Natural killer cell (primary cell): ENCODE measurements at places on chromosomes 5 and 9. TPM values are rescaled to one million over a fixed set of nuclear protein-coding genes. Genes with fewer than 3 reads are reported as not detected.

PCDHGA5 gene
- 0.12 TPM for total RNA-seq

CSF2 gene
- 1.2 TPM for total RNA-seq

GRCh38 chr9:117821954-117822353 is 117.8 kb downstream of the TLR4 start:
- DNase-seq: no peak

ANKRD55 gene
- not detected for total RNA-seq

MED27 gene
- total RNA-seq: 27.3 TPM

- no peak for DNase-seq
Observed at GRCh38 chr5:110899566-110900412, 161.0 kb downstream of the SLC25A46 start.

DNA sequence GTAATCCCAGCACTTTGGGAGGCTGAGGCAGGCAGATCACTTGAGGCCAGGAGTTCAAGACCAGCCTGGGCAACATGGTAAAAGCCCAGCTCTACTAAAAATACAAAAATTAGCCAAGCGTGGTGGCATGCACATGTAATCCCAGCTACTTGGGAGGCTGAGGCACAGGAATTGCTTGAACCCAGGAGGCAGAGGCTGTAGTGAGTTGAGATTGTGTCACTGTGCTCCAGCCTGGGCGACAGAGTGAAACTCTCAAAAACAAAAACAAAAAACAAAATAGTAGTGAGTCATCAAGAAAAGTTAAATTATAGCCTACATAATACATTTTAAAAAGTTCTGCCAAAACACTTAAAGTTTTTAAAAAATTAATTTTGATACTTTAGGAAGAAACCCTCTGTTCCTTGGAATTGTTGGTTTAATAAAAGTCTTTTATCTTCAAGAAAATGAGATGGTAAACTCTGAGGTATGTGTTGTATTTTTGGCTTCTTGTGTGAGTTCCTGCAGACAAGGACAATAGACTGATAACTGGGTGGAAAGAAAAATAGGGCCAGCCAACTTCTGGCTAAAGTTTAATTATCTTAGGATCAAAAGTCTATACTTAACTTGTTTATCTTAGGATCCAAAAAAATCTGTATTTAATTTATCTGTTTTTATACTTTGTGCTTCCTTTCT is 9.3 kb downstream of the RUSC2 start:
- no peak for DNase-seq

- DNase-seq: peak; percentile 60
Observed at GRCh38 chr5:80346055-80346454, 26.3 kb downstream of the SPZ1 start.

- no peak for DNase-seq
Observed at GRCh38 chr5:94376672-94377345, 241.6 kb downstream of the KIAA0825 start.

DNA sequence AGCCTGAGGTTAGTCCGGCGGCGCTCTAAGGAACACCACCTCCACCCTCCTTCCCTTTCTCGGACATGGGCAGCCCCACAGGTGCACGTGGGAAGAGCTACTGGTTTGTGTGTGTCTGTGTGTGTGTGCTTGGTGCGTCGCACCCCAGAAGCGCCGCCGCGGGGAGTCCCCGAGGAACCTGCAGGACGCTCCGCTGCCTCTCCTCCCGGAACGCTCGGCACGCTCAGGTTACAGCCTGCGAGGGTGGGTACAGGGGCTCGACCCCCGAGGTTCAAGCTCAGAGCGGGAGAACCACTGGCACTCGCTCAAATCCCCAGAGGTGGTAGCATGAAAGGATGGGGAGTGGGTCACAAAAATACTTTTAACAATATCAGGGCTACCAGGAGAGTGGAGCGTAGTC is 2.0 kb downstream of the ASTN2 start:
- no peak for DNase-seq

DNA sequence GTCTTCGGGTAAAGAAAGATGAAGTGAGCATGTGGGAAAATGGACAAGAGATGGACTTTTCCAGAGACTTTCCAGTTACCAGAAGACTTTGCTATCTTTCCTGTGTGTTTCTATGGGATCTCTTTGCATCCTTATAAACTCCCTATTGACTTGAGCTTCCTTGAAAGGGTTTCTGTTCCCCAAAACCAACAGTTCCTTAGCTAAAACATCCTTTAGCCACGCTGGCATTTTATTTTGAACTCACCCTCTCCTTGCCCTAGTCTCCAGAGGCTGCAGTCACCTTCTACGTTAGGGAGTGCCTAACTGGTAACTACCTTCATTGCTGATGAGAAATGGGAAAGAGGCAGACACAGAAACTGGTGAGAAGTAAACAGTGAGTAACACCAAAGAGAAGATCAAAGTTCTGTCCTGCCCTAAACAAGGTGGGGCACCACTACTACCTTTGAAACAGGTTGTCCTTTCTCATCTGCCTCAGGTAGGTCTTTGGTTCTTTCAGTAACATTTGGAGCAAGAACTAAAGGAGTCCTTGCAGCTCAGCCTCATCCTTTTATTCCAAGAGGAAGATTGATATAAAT is 402.9 kb downstream of the ENC1 start:
- DNase-seq: no peak

IL4 gene
- total RNA-seq: not detected

GRCh38 chr9:68457803-68458202 is 82.9 kb downstream of the TMEM252 start:
- no peak for DNase-seq

- no peak for DNase-seq
Observed at GRCh38 chr5:135472141-135472540, 20.0 kb upstream of the TIFAB start.

- peak; percentile 42 for DNase-seq
Observed at GRCh38 chr9:111525056-111525977, at the start of gene ZNF483. TSS of gene ZNF483 (plus strand) at chr9:111525179. CDS start at chr9:111527396, 2,217 bp downstream.

DPM2 gene
- 31.4 TPM for total RNA-seq

IL17B gene
- total RNA-seq: not detected

PDE8B gene
- not detected for total RNA-seq

KIF24 gene
- 0.30 TPM for total RNA-seq

PCDHAC2 gene
- not detected for total RNA-seq

DNA sequence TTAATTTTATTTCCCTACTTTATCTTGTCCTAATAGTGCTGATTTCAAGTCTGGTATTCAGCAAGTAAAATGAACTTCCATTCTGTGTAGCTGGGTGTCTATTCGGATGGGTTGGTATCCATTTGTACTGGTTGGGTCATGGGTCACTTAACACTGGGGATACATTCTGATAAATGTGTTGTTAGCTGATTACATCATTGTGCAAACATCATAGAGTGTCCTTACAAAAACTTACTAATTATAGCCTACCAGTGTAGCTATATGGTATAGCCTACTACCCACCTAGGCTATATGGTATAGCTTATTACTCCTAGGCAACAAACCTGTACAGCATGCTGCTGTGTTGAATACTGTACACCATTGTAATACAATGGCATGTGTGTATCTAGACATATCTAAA is 1373.7 kb upstream of the DMAC1 start:
- no peak for DNase-seq

SPINK4 gene
- total RNA-seq: not detected

NUDT12 gene
- total RNA-seq: 0.61 TPM

OLFML2A gene
- total RNA-seq: not detected

HACD4 gene
- total RNA-seq: 14.4 TPM

RNF183 gene
- total RNA-seq: not detected

GRCh38 chr9:18077941-18078678 is 395.8 kb upstream of the ADAMTSL1 start:
- no peak for DNase-seq

MEF2C gene
- total RNA-seq: 22.0 TPM

SLC4A9 gene
- total RNA-seq: not detected

DNA sequence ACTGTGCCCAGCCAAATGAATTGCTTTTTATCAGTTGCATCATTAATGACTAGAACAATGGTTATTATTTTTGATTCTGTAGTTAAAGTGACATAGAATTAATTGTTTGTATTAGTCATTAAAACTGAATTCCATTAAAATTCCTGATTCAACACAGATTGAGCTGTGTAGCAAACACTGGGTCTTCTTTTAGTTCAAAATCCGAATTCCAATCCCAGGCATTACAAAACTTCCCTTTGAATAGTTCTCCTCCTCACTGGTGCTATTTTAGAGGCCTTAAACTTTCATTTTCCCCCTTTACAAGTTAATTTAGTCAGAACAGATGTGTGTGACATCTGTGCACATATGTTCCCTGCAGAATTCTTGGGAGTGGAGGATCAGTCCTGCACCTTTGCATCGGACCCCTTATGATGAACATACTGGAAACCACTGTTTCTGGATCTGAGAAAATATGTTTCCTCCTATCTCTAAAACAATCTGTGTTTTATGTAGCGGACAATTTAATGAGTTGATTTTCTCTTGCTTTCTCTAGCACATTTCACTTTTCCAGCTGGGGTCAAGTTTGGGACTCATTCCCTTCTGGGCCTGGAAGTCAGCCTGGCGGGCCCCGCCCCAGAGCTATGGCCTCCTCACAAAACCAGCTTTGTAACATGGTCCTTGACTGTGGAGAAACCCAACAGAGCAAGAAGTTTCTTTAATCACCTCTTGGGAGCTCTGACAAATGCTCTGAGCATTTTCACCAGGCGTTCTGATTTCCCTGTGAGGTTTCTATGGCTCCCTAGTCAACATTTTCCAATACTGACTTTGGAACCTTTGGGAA is 87.9 kb upstream of the MAMDC2 start:
- DNase-seq: no peak

PCDHA5 gene
- not detected for total RNA-seq

DNA sequence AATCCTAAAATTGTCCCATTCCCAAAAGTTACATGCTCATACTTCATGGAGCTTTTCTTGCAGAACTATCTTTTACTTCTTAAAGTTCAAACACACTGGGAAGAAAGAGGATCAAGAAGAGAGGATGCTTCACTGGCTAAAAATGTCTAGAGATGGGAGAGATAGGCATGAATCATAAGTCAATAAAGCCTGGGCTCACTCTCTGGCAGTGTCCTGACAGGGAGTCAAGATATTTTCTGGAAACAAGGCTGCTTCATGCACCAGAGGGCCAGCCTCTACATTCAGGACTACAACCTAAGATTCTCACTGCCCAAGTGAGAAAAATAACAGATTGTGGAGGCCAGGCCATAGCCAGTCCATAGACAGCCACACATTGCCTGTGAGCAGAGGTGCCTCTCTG is 1358.4 kb downstream of the EFNA5 start:
- DNase-seq: no peak

PCDHA8 gene
- not detected for total RNA-seq

DNA sequence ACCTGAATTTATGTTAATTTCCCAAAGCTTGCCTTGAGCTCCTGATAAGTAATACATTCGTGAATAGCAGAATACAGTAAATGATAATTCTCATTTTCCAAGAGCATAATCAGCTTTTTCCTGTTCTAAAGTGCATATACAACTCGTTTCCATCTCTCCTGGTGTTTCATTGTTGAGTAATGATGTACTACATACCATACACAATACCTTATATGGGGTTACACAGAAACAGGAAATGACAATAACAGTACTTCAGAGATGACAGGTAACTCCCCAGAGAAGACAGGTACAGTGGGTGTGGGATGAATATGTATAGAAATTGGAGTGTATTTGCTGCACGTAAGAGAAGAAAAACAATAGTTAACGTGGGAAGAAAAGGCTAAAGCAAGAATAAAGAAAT is 287.1 kb downstream of the TENT4A start:
- DNase-seq: no peak

DNA sequence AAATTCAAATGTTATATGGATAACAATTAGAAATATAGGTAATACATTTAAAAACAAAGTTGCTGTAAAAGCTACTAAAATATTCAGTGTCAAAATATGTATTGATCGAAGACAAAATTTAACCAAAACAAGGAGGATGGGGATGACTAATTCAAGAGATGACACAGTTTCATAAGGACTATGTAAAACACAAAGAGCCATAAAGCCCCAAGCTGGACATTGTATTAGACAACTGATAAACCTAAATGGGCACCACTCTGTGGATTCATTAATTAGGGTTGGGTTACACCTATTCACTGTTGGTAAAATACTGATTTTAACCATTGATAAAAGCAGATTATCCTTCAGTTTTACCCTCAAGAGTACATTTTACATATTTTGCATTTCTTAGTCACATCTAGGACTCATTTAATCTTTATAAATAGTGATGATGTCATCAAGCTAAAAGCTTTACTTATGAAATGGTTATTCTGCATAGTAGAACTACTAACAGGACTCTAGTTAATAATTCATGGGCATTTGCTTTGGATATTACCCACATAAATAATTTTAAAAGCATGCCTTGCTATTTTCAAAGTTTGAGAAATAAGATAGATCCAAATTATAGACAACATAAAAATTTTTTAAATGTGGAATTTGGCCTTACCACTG is 13.7 kb downstream of the TUT7 start:
- no peak for DNase-seq

TAF11L5 gene
- not detected for total RNA-seq

GRCh38 chr5:122586351-122586750 is 188.5 kb upstream of the SNX2 start:
- no peak for DNase-seq

SCGB3A2 gene
- not detected for total RNA-seq

- peak; percentile 26 for DNase-seq
Observed at GRCh38 chr5:159210210-159210661, 883 bp upstream of the RNF145 start.

NMUR2 gene
- total RNA-seq: not detected

DNA sequence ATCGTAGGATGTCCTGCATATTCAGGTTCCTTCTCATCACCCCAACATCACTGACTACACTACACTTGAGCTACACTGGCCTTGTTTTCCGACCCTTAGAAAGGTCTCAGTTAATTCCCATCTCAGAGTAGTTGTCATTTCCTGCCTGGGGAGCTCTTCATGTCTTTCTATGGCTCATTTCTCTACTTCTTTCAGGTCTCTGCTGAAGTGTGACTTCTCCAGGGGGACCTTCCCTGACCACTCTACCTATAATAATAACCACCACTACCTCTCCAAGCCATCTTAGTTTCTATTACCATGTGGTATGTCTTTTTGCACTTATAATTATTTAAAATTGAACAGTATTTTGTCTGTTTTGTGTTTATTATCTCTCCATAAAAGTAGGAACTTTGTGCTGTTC is 113.2 kb downstream of the STARD4 start:
- no peak for DNase-seq

- DNase-seq: no peak
Observed at GRCh38 chr9:71921190-71921814, 9.9 kb downstream of the C9orf85 start.

- no peak for DNase-seq
Observed at GRCh38 chr9:123652416-123652815, 277.5 kb downstream of the DENND1A start.

GNPDA1 gene
- 10.7 TPM for total RNA-seq

SLC45A2 gene
- not detected for total RNA-seq

DNA sequence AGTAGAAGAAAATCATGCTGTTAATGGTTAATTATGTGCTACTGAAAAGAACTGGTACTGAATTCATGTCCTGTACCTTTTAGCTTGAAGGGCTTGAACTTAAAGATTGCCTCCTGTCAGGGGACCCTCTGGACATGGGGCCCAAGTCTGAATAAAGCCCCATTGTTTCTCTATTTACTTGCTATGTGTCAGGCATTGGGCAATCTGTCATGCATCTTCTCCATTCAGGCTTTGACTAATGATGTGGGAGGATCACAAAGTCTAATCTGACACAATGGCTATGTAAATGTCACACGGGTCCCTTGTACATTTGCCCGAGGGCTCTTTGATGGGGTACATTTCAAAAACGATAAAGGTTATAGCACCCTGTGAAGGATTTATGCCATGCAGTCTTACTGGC is 64.0 kb upstream of the TUSC1 start:
- DNase-seq: no peak

- no peak for DNase-seq
Observed at GRCh38 chr5:142122121-142122520, 13.5 kb downstream of the NDFIP1 start.
